ENCODE measurements at places on chromosomes 6 and 20.

GRCh38 chr20:15257569-15257870 is 920.1 kb upstream of the FLRT3 start:
- no peak for DNase-seq

DNA sequence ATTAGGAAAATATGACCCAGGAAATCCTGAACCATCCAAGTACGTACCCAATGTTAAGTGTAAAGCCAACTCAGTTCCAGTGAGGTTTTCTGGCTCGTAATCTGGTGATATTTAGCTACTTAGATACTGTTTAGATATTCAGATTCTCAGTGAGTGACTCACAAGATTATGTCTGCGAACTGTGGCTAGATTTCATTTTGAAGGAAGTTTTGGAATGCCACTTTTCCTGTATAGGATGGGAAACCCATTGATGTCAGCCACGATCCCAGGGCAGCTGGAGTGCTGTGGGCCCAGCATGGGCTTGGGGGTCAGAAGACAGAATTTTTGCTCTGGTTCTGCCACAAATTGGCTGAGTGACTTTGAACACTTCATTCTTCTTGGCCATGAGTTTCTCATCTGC is 76.3 kb downstream of the TMEM170B start:
- DNase-seq, result peak; percentile 78

- DNase-seq, result no peak
Observed at GRCh38 chr6:12208190-12208589, 82.0 kb upstream of the EDN1 start.

DNA sequence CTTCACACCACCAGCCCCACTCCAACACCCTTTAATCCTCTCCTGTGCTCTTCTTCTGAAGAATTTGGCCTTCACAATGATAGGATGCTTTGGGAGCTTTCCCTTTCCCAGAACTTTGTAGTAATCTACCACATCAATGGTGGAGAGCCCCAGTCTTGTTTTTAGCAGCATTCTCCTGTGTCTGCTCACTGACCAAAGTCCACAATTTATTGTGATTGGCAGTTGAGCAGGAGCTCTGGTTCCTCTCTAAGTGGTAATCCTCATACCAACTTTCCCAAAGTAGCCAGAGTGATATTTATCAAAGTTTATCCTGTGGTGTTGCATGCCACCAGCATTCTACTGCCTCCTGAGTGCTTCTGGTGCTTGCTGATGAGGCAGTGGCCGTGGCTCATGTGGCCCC is 29.0 kb upstream of the OPN5 start:
- no peak for DNase-seq

DNA sequence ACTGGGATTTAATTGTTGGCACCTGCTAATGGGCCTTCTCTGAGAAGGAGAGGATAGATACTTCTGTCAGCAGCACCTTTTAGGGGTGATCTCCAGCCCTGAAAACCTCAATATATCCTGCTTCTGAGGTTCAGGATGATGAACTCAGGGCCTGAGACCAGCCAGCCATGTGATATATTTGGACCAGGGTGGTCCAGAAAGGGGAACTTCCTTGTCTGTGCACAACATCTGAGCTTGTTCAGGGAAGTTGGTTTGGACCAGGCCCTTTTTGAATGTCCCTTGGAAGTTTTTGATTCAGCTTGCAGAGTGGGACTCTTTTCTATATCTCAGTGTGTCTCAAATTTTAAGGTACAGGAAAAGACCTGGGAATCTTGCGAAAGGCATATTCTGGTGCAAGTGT is 85.8 kb downstream of the GFRA4 start:
- no peak for DNase-seq

DNA sequence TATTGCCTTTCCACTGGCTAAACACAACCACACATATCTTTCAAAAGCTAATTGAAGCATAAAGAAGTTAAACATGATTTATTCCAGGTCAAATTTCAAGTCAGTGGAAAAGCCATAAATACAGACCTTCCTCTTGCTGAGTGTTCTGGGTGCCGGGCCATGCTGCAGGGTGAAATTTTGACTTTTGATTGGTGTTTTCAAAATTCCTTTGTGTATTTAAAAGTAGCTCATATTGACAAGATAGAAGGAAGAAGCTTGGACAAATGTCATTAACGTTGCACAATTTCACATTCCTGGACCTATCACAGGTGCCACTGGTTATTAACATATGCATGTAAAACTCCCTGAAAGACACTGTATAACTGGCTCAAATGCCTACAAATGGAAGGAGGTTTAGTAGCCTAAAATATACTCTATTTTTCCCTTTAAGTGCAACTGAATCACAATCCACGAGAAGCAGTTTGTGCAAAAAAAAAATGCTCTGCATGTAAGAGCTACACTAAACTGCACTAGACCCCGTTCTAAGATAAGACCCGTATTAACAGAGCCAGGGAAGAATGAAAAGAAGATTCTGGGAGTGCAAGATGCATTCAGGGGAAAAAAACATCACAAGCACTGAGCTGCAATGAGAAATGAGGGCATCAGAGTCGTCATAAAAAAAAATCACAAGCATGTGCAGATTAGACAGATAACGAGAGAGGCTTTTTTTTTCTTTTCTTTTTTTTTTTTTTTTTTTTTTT is 30.4 kb downstream of the ATXN1 start:
- no peak for DNase-seq

DNA sequence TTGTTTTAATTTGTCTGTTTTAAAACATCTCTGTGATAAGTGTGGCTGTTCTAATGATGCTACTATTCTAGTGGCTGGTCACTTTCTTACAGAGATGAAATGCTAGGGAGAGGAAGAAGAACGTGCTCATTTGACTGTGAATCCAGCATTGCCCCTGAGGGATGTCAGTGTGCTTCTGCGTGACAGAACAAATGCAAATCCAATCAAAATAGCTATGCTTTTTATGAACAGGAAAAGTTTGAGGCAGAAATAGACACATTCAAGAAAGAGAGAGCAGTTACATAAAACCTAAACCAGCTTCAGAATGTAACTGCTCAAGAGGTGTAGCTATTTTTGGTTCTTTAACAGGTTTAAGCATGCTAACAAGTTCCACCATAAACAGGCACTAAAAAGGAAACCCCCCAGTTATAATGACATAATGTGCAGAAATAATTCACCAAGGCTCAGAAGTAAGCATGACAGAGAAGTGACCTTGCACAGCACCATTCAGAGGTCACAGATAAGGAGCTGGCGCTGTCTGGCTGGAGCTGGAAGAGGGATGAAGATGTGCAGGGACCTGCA is 385.3 kb downstream of the EPM2A start:
- no peak for DNase-seq

DNA sequence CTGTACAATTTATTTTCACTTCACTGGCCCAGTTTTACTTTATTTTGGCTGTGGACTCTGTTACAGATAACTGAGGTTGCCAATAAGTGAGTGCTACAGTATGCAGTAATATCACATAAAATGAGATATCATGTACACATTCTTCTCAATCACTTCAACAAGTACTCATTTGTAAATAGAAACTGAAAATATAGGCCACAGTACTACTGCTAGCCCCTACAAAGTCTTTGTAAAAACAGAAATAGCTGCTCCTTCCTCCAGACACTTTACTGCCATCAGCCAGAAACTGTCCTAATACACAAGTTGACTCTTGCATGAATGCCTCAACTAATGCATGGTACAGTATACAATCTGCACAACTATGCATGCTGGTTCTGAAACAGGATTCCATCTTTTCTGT is 9.2 kb downstream of the DTNBP1 start:
- DNase-seq, result no peak

DNA sequence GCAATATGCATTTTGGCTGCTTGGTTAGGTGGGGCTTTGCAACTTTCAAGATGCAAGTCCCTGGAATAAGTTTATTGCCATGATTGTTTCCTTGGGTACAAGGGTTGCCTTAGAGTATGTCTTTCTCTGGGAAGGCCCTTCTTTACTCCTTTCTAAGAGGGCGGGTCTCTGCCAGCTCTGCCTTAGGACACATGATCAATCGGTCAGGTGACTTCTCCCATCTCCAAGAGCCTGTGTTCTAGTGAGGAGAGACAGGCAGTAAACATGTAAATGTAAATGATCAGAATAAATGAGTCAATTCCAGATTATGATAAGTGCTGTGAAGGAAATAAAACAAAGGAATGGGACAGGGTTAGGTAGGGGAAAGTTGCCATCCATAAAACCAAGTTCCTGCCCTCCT is 43.2 kb upstream of the BCAS1 start:
- DNase-seq, result no peak

GRCh38 chr6:168851460-168852375 is 401.9 kb downstream of the THBS2 start:
- no peak for DNase-seq

Data from skeletal muscle cell (primary cell).